Stimulated activated CD4-positive, alpha-beta T cell treated with anti-CD3 and anti-CD28 coated beads, TNF-alpha, amount 100 ng/mL, for 1 hour (primary cell): ENCODE measurements at places on chromosomes 6 and 20.

DNA sequence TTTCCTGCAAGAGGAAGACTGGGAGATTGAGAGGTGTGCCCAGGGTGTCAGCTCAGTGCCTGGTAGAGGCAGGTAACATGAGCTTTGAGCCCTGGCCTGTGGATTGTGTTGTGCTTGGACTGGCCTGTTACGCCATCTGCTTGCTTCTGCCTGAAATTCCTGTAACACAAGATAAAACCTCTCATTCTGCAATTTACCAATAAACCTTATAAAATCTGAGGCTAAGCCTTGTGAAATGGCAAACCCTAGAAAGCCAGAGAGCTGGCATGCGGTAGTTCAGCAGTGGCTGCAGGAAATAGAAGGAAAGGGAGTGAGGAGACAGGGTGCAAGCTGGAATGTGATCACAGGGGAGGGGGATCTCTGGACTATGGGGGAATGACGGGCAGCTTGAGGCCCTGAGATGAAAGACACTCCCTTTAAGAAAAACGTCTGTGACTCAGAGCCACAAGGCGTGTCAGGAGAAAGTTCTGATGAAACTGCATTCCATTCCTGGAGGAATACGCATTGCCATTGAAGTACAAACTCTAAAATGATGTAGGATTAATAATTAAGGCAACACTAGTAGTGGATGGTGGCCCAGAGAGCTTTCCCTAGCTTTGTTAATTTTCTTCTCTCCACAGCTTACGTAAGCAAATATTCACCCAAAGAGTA, 26.3 kb upstream of the TFAP2A start:
- no peak for DNase-seq

DNA sequence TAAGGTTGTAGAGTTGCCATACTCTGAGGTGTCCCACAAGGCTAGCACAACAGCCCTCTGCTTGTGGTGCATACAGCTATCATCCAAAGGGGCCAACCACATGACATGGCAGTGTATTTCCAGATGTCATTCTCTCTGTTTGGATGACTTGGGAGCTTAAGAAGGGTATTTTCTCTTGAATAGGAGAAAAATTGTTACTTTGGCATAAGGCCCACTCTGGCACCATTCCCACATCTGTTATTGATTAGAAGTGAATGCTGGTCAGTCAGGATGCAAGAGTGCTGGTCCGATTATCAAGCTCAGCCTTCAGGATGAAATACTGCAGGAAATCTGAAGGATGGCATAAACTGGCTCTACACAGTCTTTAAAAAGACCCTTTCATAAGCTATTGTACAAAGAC, 83.6 kb upstream of the C20orf144 start:
- DNase-seq = no peak

- no peak for DNase-seq
Measured at GRCh38 chr6:142292166-142292924, 9.5 kb upstream of the ADGRG6 start.

GRCh38 chr6:62150048-62150663, 135.9 kb downstream of the KHDRBS2 start:
- no peak for DNase-seq
